ENCODE measurements at places on chromosomes 5 and 9. TPM values are rescaled to one million over a fixed set of nuclear protein-coding genes. Genes with fewer than 3 reads are reported as not detected.

The ANKRD31 gene
- 0.36 TPM for total RNA-seq

DNA sequence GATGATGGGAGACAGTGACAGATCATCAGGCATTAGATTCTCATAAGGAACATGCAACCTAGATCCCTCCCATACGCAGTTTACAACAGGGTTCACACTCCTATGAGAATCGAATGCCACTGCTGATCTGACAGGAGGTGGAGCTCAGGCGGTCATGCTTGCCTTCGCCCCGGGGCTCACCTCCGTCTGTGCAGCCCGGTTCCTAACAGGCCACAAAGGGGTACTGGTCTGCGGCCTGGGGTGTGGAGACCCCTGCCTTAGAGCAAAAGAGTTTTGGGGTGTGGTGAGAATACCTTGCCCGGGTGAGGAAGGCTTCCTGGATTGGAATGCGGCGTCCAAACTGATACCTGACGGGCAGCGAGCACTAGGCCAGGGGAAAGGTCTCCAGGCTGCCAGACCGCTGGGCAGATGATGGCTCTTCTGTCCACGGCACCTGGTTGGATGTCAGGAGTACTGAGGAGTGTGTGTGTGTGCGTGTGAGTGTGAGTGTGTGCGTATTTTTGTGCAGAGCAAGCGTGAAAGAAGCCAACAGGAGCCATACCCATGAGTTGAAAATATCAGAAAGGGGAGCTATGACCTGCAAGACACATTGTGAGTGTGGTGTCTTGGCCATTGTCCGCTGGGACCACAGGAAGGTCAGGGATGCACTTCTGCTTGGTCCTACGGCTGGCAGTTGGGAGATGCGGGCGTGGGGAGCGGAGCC, 55.4 kb downstream of the ACER2 start:
- no peak for ATAC-seq

GRCh38 chr5:36877667-36878391, 1.3 kb downstream of the NIPBL start:
- ATAC-seq, result no peak

GRCh38 chr5:1062761-1063568, 48.9 kb downstream of the SLC12A7 start:
- no peak for ATAC-seq

The C9orf153 gene
- 0.50 TPM for total RNA-seq

DNA sequence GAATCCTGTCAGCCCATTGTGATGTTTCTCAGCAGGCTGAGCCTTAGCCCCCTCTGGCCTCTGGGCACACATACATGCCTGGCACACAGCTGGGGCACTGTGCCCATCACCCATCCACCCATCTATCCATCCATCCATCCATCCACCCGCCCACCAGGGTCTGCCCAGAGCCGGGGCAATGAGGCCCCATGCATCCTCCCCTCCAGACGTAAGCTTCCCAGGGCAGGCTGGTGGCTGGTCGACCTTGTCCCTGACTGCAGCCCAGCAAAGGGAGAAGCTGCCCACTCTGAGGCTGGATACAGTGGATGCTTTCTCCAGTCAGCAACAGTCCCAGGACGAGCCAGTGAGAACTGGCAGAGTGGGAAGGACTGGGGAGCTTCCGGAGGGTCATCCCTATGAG, 21.1 kb upstream of the SLC25A51 start:
- no peak for ATAC-seq

DNA sequence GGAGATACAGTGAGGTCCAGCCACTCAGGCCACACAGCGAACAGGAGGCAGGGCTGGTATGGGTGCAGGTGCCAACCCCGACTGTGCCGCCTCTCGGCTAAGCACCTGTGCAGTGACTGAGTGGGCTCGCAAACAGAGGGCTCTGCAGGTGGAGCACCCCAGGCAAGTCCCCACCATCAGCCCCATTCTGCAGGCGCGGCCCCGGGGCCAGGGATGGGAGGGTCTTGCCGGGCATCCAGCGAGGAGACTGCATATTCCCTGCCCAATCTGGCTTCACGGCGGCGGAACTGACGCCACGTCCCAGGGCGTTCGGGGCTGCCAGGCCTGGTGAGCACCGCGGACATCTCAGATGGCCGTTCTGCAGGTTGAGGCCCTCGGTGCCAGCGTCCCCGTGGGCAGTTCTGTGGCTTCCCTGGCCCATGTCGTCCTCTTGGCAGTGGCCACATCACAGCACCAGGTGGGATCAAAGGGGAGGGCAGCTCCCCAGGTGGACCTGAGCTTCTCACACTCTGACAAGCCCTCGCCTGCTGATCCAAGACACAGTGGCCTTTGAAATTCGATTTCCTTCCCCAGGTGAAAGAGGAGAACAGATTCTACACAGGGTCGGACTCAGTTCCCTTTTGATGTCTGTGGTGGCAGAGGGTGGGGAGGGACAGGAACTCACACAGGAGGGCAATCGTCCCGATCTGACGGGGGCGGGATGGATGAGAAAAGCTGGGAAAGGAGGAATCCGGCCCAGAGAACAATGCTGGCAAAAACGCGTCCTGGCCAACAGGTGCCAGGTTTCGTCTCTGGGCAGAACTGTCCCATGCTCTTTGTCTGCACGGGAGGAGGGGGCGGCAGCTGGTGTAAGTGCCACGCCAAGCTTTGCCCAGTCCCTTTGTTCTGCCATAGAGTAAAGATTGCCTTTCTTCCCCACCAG, 18.8 kb downstream of the DBH start:
- ATAC-seq, result no peak

DNA sequence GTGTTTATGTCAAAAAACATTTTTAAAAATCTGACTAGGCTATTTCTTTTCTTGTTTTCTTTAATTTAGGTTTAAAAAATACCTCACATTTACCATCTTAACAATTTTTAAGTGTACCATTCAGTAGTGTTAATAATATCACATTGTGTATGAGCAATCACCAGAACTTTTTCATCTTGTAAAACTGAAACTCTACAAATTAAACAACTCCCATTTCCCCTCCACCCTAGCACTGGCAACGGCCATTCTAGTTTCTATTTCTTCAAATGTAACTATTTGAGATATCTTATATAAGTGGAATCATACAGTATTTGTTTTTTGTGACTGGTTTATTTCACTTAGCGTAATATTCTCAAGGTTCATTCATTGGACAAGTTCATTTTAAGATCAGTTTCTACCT, 27.7 kb downstream of the PLCXD3 start:
- ATAC-seq, result no peak

DNA sequence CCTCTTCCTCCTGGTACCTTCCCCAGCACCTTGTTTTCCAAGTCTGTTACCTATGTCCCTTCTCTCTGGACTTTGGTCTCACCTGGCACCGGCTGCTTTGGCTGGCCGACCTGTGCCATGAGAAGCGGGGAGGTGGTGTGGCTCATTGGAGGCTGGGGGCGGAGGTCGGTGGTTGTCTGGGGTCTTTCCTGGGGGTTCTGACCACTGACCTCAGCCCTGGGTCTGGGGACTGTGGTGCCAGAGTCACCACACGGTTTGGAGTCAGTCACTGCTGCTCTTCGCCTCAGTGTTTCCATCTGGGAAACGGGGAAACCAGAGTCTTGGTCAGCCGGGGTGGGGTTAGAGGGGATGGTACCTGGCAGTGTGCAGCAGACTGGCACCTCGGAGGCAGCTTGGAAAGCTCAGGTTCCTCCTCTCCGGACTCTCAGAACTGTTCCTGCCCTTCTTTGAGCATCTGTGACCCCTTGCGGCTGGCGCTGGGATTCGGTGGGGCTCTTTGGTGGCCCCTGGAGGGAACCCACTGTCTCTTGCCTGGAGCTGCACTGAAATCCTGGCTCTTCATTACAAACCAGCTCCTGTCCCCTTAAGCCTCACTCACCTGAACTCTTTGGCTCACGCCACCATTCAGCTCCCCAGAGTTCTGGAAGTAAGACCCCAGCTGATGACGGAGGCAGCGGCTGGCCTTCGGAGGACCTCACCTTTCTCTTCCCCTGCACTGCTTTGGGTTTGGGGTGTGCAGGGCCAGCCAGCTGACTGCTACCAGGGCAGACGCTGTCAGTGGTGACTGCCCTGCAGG, 4.1 kb upstream of the RXRA start:
- ATAC-seq, result no peak

The PFN3 gene
- not detected for total RNA-seq

DNA sequence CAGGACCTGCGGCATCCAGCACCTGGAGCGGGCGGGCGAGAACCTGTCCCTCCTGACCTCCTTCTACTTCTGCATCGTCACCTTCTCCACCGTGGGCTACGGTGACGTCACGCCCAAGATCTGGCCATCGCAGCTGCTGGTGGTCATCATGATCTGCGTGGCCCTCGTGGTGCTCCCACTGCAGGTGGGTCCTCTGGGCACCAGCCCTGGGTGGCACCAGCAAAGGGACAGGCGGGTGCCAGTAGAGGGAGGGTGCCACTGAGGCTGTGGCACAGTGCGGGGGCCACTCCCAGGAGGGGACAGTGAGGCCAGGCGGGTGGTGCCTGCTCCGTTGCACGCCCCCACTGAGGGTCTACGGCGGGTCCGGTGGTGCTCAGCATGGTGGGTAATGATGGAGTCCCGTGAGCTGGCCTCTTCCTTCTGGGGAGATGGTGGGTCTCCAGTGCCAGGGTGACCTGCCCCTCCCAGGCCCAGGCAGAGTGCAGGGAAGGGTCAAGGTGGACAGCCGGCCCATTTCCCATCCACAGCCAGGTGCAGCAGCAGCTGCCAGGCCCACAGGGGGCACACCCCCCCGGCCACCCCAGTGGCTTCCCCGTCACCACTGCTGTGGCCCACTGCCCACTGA, 57.8 kb downstream of the KCNT1 start:
- ATAC-seq, result no peak

DNA sequence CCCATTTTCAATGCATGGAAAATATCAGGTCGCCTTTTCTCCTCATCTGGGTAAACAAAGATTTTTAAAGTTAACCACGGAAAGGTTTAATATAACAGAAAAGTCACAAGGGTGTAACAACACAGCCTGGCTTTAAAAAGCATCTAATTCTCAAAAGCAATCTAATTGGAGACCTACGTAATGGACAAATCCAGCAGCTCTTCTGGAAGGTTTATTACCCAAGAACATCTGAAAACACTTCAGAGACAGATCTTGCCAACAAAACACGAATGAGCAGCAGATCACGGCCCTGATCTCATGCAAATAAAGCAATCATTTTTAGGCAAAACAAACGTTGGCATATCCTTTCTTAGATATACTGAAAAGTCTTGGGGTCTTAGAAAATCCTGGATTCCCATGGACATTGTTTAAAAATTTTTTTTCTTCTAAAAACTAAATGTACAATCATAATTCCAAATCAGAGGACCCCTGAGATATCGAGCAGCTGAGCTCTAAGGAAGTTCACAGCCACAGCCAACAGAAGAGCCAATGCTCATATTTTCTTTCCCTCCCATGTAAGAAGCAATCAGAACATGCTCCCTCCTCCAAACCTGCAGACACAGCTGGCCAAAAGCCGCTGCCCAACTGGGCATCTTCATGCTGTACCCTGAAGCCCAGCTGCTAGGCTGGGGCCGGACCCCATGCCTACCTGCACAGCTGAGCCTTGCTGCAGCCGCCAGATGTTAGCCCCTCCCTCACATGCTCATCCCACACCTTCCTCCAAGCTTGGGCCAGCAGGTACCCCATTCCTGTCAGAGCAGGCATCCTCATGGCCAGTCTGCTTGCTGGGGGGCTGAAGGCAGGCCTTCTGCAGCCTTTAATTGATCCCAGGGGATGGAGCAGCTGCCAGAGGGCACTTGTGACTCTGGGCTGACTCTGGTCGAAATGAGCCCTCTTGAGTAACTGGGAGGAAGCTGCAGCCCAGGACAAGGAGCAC, 11.2 kb downstream of the ANKS6 start:
- no peak for ATAC-seq

- no peak for ATAC-seq
Observed at GRCh38 chr9:27261517-27262211, 35.3 kb downstream of the EQTN start.

GRCh38 chr9:135338546-135338945, 141.0 kb upstream of the PPP1R26 start:
- no peak for ATAC-seq

DNA sequence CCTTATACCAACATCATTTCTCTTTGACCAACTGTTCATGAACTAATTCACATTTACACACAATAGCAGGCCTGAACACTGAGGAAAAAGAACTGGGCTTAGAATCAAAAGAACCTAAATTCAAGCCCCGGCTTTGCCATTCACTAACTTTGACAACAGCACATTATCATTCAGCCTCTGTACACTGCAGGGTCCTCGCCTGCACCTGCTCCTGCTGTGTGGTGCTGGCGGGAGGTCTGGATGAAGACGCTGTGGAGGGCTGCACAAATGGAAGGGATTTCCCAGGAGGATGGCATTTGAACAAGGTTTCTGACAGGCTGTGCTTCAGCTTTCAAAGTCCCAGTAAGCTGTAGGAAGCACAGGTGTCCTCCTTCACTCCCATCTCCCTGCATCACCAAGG, 151.2 kb downstream of the ZDHHC21 start:
- ATAC-seq, result no peak

The IRX2 gene
- 0.76 TPM for total RNA-seq

- no peak for ATAC-seq
Observed at GRCh38 chr9:88927510-88927909, 63.8 kb upstream of the S1PR3 start.

The SLC4A9 gene
- 0.42 TPM for total RNA-seq

- ATAC-seq, result no peak
Observed at GRCh38 chr5:59021286-59021673, 438.4 kb downstream of the RAB3C start.

DNA sequence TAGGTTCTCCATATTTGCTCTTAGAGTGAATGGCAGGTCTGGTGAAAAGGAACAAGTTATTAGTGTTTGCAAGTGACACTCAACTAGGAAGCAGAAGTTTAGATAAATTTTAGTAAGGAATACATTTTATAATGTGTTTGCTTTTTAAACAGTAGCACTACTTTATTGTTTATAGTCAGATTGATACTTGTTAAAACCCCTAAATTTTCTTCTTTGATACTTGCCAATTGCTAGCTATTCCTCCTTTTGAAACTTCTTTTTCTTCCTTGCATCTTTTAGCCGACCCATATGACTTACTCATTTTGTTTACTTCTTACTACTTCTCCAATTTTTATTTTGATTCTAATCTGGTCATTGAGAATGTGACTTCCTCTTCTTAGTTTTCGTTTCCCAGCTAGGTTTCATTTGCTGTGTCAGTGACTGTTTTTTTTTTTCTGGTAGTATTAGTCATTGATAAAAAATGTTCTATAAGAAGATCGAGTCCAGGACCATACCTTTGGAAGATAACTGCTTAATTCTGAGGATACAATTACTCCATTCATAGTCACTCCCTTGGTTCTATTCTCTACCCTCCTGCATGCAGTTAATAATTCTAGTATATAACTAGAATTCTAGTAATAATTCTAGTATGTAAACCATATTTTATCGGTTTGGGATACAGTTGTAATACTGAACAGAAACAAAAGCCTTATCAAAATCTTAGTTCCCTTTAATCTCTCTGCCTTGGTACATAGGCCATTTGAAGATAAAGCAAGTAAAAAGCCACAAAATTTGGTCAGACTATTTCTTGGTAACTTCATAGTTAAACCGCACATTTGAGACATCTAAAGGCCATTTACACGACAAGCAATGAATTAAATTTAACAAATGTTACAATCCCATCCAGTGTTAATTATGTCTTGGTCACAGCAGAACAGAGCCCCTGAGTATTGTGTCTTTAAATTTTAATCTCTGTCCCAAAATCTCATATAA, 2.8 kb upstream of the RICTOR start:
- no peak for ATAC-seq

The NOXA1 gene
- 0.43 TPM for total RNA-seq

GRCh38 chr9:87716141-87716540, 9.8 kb upstream of the CTSL start:
- no peak for ATAC-seq

All from motor neuron (in vitro differentiated cells).